Naive B cell (primary cell): ENCODE measurements at places on chromosomes 16 and 17. TPM values are rescaled to one million over a fixed set of nuclear protein-coding genes. Genes with fewer than 3 reads are reported as not detected.
A peak's percentile ranks its signal among the peaks of the same experiment; 100 is the strongest.

The SLC13A5 gene
- polyA plus RNA-seq: not detected

The SENP3 gene
- polyA plus RNA-seq: 18.1 TPM

The FDXR gene
- polyA plus RNA-seq: not detected

The EPOP gene
- polyA plus RNA-seq: not detected

The CNGB1 gene
- not detected for polyA plus RNA-seq

The P2RX1 gene
- polyA plus RNA-seq: 20.2 TPM

The CES3 gene
- polyA plus RNA-seq: not detected

The MT1G gene
- polyA plus RNA-seq: not detected

The PRAC1 gene
- polyA plus RNA-seq: not detected

GRCh38 chr17:17141860-17142552 is 64.1 kb downstream of the PLD6 start:
- peaks cover 14% of the 10 kb centered on the region for H3K36me3 ChIP-seq
- H3K27me3 ChIP-seq: no peaks in the 10 kb centered on the region
- H3K4me3 ChIP-seq: no peak overlapping the region
- no peak for DNase-seq
- peaks cover 3% of the 10 kb centered on the region for H3K4me1 ChIP-seq

GRCh38 chr17:49035470-49036269 is 38.5 kb downstream of the IGF2BP1 start:
- H3K4me3 ChIP-seq: no peak overlapping the region
- H3K36me3 ChIP-seq: no peaks in the 10 kb centered on the region
- H3K27ac ChIP-seq: no peak overlapping the region
- H3K4me1 ChIP-seq: peaks cover 8% of the 10 kb centered on the region
- no peak for DNase-seq

DNA sequence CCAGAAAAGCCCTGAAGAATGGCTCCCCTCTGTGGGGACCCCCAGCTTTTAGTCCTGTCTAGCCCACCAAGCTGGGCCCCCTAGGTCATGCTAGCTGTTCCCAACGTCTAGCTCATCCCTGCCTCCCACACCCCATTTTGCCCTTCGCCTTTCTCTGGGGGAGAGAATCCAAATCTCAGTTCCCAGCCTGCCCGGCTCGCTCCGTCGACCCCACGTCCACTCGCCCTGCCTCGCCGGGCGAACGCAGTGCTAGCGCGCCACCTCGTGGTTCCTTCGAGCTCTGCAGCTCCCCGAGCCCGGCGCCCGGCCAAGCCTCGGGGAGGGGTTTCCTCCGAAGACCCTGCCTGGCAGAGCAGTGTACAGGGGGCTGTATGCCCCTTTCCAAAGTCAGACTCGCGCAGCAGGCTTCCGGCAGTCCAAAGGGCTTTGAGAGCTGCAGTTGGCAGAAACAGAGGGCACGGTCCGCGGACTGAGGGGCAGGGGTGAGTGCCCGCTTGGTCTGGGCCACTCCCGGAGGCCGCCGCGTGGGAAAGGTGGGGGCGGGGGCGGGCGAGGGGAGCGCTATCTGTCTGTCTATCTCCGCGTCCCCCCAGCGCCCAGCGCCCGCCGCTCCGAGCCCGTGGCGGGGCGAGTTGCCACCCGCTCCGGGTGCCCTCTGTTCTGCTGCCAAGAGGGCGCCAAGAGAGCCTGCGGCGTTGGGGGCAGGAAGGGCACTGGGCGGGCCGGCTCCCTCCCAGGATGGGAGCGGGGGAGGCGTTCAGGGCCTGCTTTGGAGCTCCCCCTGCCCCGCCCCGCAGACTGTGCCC is 1.7 kb upstream of the DLX3 start:
- peaks cover 88% of the 10 kb centered on the region for H3K27me3 ChIP-seq
- H3K36me3 ChIP-seq: peaks cover 20% of the 10 kb centered on the region
- peak overlapping the region; percentile 88 for H3K4me3 ChIP-seq
- no peak overlapping the region for H3K27ac ChIP-seq

DNA sequence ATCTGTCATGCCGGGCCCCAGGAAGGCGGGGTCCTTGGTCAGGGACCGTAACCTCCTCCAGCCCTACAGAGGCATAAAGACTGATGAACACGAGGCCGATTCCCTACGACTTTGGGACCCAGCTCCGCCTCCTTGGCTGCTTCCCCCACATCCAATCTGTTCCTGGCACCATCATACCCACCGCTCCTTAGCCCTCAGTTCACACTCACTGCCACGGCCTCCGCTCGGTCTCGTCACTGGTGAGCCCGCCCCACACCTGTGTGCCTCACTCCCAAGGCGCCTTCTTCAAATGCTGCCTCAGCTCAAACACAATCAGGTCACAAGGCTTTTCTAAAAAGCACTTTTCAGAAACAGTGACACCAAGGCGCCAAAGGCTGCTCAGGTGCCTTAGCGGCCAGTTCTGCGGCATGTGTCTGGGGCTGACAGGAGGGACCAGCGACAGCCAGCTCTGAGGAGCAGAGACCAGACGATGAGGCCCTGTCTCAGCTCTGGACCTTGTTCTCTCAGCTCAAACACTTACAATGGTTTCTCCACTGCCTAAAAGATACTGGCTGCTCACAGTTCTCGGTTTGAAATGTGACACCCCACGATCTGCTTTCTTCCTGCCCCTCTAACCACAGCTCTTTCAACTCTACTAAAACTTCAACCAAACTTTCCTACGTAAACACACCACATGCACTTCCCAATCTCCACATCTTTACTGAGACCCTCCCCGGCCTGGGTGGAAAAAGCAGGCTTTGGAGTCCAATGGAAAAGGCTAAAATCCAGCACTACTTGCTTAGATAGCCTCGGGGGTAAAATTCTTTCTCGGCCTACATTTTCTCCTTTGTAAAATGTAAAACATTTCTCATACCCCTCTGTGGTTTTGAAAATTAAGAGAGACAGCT is 33.2 kb downstream of the CYB5D2 start:
- H3K4me1 ChIP-seq: no peaks in the 10 kb centered on the region
- no peak overlapping the region for H3K27ac ChIP-seq
- H3K27me3 ChIP-seq: no peaks in the 10 kb centered on the region
- no peak for DNase-seq

- DNase-seq: peak; percentile 39
- no peaks in the 10 kb centered on the region for H3K36me3 ChIP-seq
- no peaks in the 10 kb centered on the region for H3K27me3 ChIP-seq
- H3K4me3 ChIP-seq: no peak overlapping the region
- no peaks in the 10 kb centered on the region for H3K4me1 ChIP-seq
- no peak overlapping the region for H3K27ac ChIP-seq
Measured at GRCh38 chr16:69709456-69710084, 16.8 kb downstream of the NQO1 start.

DNA sequence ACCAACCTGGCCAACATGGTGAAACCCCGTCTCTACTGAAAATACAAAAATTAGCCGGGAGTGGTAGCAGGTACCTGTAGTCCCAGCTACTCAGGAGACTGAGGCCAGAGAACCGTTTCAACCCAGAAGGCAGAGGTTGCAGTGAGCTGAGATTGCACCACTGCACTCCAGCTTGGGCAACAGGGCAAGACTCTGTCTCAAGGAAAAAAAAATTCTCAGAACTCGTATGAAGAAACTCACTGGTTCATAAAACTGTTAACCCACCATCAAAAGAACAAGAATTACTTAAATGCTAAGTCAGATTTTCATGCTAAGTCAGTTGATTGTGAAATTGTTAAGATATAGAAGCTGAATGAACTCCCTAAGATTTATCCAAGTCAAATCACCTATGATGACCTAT is 31.3 kb downstream of the SLC39A11 start:
- H3K27me3 ChIP-seq: no peaks in the 10 kb centered on the region
- H3K27ac ChIP-seq: no peak overlapping the region
- peaks cover 4% of the 10 kb centered on the region for H3K4me1 ChIP-seq
- no peak overlapping the region for H3K4me3 ChIP-seq

DNA sequence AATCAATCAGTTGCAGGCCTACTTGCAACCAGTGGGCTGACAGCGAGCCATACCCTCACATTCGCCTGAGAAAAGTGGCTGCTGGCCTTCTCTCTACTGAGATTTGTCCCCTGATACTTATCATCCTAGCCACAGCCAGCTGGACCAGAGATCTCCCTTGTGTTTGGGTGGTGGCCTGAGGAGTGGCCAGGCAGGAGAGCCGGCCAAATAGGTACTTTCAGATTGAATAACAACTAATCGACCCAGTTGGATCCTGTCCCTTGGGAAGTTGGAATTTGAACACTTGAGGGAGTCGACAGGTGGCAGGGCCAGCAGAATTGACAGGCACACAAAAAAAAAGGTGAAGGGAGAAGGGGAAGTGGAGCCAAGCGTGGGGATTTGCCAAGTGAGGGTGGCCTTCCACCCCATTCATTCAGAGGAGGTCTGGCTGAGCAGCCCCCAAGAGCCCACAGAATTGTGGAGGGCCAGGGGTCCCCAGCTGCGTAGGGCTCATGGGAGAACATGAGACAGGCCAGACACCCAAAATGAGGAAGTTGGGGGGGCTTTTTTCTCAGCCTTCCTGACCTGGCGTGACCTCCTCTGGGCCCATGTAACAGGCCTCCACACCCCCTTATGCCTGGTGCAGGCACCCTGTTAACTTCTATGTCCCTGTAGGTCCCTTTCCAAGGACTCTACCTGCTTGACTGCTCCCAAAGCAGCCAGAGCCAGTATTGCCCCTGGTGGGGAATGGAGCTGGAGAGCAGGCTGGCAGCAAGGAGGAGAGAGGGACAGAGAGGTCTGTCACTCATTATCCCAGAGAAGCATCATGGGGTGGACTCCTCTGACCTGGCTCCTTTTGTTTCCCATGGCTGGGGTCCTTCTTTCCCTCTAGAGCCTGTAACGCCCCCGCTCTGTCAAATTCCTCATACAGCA is 2.9 kb upstream of the RANGRF start:
- peak overlapping the region; percentile 26 for H3K27ac ChIP-seq
- H3K27me3 ChIP-seq: no peaks in the 10 kb centered on the region
- H3K4me3 ChIP-seq: no peak overlapping the region
- no peaks in the 10 kb centered on the region for H3K36me3 ChIP-seq
- H3K4me1 ChIP-seq: peaks cover 27% of the 10 kb centered on the region

DNA sequence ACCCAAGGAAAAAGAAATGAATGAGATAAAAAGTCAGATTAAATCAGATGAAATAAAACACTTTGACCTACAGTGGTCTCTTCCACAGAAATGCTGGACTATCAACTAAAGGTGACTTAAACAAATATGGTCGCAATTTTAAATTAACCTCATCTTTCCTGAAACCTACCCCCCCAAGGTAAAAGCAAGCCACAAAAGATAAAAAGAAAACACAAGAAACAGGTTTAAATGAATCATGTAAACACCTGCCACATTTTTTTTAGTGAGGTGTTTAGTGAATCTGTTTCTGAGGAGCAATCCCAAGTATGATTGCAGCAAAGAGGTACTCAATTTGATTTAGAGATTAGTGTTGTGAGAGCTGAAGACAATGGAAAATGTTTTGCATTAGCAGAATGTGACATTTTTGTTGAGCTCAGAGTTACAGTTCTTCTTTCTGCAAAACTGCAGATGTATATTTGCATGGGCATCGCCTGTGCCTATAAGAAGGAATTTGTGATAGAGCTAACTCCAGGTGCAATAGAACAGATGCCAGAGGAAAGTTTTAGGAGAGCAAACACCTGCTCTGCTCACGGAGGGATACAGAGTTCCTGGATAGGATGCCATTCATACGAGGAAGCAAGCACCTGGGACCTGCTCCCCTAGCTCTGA is 3.4 kb upstream of the MMD start:
- no peak for DNase-seq
- peaks cover 11% of the 10 kb centered on the region for H3K27me3 ChIP-seq
- H3K4me1 ChIP-seq: peaks cover 17% of the 10 kb centered on the region
- no peaks in the 10 kb centered on the region for H3K36me3 ChIP-seq
- H3K4me3 ChIP-seq: peak overlapping the region; percentile 73
